Spinal cord (tissue), 10 donors: ENCODE measurements at places on chromosomes 3 and 15. TPM values are rescaled to one million over a fixed set of nuclear protein-coding genes. Genes with fewer than 3 reads are reported as not detected.

Gene TSEN2
- total RNA-seq: 23.7 TPM

DNA sequence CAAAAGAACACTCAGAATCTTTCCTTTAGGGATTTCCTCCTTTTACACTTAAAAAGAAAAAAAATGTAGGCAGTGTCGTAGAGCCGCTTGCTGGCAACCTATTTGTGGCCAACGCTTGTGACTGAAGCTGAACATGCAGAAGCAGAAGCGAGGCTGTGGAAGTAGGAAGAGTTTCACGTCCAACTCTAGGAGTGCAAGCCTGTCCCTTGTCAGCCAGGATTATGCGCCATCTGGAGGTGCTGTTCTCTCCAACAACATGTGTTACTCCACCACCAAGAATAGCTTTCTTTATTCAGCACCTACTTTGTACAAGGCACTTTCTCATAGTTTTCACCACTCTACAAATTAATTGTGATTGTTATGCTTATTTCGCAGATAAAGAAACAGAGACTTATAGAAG lies 223.2 kb upstream of the LMCD1 start:
- DNase-seq: no peak

Gene ITIH3
- 2.0 TPM for total RNA-seq

Gene DLEC1
- total RNA-seq: 7.5 TPM

Gene ANKRD34C
- 0.28 TPM for total RNA-seq

Gene LRCH3
- 84.6 TPM for total RNA-seq
